Calu3 (cell line): ENCODE measurements at places on chromosomes 11 and 22. TPM values are rescaled to one million over a fixed set of nuclear protein-coding genes. Genes with fewer than 3 reads are reported as not detected.

The HEPN1 gene
- not detected in 2 replicates for total RNA-seq

The H19 gene
- total RNA-seq: 0.38 and 1.9 TPM in 2 replicates

The CNGA4 gene
- 0.32 TPM in 1 of 2 replicates, not detected in the other for total RNA-seq

The MGAT3 gene
- 33.0 and 51.5 TPM in 2 replicates for total RNA-seq

The CD3D gene
- not detected in 2 replicates for total RNA-seq

The ART1 gene
- total RNA-seq: not detected in 2 replicates

GRCh38 chr11:69135420-69136363, 20.0 kb upstream of the SMIM38 start:
- DNase-seq: no peak

DNA sequence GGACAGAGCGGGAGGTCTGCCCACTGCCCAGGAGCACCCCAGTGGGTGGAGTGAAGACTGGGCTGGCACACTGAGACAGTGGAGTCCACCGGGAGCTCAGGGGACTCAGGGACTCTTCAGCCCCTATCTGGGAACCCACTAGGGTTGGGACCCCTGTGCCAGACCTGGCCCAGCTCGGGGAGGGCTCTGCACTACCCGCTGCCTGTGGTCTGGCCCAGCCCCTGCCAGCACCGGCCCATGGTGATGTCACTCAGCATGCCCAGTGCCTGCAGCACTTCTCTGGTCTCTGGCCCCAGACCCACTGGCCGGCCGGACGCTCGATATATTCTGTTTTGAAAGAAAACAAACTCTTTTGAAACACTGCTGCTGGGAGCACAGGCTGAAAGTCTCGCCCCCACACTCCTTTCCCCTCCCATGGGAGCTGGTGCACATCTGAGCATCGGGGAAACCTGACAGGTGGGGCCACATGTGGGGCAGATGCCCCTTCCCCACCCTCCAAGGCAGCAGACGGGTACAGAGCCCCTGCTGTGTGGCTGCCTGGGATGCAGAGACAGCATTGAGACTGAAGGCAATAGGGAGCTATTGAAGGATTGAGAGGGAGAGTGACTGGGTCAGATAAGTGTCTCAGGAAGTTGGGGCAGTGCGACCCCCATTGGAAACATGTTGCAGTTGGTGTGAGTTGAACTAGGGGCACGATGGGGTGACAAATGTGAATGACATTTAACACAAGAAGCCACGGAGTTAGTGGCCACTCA, 62.9 kb downstream of the MYEOV start:
- no peak for DNase-seq

GRCh38 chr11:12258451-12258850, 118.9 kb upstream of the PARVA start:
- peak; percentile 42 for DNase-seq

DNA sequence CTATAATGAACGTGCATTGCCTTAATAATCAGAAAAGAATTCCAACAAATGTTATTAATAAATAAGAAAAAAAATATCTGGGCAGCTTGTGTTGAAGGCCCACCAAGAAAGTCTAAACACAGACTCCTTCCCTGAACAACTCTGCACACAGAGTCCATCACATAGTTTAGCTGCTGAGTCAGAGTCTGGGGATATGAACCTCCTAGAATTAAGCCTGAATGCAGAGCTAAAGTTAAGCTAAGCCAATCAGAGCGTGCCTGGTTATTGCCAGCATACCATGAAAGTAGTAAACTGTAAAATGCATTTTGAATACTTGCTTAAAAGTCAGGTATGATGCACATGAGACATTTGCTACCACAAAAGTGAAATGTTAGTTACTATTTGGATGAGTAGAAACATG, 25.6 kb upstream of the TENM4 start:
- no peak for DNase-seq

DNA sequence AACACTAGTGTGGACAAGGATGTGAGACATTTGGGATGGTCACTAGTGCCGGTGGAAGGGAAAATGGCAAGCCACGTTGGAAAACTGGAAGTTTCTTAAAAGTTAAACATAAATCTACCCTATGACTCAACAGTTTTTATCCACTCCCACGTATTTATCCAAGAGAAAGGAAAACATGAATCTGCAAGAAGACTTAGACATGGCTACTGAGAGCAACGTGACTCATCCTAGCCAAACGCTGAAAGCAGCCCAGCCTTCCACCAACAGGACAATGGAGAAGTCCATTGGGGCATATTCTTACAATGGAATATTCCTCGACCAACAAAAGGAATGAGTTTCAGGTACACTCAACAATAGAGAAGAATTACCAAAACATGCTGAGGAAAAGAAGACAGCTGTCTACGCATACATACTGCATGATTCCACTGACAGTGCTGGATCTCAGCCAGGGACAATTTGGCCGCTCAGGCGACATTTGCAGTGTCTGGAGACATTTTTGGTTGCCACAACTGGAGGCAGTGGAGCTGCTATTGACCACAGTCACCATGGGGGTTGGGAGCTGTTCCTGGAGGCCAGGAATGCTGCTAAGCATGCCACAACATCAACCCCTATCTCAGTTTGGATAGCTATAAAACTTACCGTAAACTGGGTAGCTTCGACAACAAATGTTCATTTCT, 21.2 kb downstream of the SYT13 start:
- no peak for DNase-seq

GRCh38 chr11:10868352-10868751, 10.5 kb upstream of the ZBED5 start:
- no peak for DNase-seq

DNA sequence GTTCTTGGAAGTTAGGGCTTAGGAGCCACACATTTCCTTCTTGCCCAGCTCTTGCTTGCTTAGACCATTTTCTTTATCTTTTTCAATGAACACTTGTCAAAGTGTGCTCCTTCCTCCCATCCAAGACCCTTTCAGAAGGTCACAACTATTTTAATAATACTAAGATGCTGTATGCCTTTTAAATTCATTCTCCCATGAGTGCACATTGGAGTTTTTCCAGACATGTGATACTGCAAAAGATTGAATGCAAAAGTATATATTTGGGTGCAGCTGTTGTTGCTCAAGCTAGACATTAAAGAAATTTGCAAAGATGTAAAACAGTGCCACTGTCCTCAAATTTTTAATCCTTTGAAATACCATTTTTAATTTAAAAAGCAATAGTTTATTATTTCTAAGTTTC, 69.3 kb upstream of the TNRC6B start:
- DNase-seq: no peak

DNA sequence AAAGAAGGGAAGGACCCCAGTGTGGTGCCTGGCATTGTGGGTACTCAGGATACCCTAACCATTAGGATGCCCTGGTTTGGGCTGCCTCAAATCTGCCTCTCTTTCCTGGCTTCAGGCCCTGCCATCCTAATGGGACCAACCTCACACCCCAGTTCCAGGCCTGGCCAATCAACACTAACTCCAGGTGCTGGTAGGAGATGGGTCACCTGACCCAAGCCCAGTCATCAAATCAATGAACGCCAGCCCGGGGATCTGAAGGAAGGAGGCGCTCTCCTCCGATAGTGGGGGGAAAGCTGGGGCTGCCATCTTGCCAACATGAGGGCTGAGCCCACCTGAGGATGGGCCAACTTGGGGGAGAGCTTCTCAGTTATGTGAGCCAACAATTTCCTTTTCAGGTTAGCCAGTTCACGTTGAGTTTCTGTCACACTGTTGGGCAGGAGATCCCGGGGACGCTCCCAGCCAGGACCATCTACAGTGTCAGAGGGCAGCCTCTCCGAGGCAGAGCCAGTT, 12.7 kb downstream of the MFNG start:
- no peak for DNase-seq
